ENCODE measurements at places on chromosomes 12 and 14. TPM values are rescaled to one million over a fixed set of nuclear protein-coding genes. Genes with fewer than 3 reads are reported as not detected.

The TBX3 gene
- total RNA-seq: 2.5 TPM

- DNase-seq: no peak
Observed at GRCh38 chr14:92109490-92109889, 3.1 kb upstream of the ATXN3 start.

The FLVCR2 gene
- total RNA-seq: 1.7 TPM

- no peak for DNase-seq
Observed at GRCh38 chr14:32967421-32967820, 28.7 kb downstream of the NPAS3 start.

The BEGAIN gene
- 6.5 TPM for total RNA-seq

The KERA gene
- not detected for total RNA-seq

DNA sequence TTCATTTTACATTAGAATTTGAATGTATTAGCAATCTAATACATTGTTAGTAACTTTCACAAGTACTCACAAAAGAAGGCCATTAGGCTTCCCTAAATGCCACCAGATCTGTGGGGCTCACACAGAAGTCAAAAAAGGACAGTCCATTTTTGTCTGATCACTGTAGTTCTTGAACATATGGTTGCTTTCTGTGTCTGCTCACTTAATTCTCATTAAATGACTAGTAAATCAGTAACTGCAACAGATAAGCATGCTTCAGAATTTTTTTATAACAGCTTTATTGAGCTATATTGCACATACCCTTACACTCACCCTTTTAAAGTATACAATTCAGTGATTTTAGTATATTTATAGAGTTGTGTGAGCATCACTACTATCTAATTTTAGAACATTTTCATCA is 71.4 kb downstream of the DENND5B start:
- DNase-seq: no peak

- DNase-seq: no peak
Observed at GRCh38 chr12:105409279-105409678, 78.8 kb downstream of the C12orf75 start.

DNA sequence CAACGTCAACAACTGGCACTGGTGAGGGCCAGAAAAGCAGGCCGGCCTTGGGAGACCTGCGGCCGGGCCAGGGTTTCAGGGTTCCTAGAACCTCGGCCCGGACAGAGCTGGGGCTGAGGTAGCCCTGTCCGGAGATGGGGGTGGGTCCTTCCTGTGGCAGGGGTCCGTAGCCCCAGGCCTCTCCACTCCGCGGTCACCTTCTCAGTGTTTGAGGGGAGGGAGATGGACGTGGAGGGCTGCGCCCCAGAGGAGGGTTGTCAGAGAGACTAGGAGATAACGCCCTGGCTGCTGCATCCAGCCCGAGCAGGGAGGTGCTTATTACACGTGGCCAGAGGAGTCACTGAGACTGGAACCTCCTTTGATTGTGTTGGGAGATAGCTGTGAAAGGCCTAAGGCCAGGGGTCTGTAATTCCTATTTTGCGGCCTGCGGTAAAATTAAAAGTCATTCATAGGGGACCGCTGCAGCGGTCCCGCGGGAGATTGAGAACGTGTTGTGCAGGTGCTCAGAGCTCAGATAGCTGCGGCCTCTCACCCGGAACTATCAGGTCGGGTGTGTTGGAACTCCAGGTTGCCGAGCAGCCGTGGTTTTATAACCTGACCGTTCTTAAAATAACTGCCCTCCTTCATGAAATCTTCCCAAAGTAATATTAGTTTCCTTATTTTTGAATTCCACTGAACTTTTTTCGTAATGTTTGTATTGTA is 507 bp downstream of the AHSA1 start:
- DNase-seq: no peak

DNA sequence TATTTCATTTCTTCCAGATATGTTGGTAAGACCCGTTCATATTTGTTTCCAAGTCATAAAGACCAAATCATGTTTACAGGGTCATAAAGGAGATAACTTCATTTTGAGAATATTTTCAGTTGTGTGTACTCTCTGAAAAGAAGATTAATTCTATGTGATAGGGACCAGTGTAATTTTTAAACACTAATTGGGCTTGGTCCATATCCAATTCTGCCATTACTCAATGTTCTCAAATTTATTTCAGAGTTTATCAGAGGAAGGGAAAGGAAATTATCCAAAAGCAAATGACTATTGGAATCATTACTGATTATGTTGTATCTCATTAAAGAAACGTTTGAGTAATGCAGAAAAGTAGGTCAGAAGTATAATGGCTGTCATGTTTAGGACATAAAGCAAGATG is 126.8 kb upstream of the DCN start:
- DNase-seq: no peak

DNA sequence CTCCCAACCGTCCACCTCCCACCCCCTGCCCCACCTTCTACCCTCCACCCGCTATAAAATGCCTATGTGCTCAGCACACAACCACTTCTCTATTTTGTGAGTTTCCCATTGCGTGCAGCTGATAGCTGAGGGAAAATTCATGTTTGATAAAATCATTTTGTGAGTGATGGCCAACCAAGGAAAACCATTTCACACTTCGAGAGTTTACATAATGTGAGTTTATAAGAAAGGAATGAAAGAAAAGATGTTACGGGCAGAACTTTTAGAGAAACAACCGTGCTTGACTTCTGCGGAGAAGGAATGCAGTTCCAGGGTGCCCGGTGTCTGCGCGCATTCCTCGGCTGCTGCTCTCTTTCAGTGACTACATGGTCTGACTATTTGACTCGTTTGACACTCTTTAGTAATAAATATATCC is 140.9 kb downstream of the EFCAB11 start:
- peak; percentile 92 for DNase-seq

The HOXC12 gene
- not detected for total RNA-seq

DNA sequence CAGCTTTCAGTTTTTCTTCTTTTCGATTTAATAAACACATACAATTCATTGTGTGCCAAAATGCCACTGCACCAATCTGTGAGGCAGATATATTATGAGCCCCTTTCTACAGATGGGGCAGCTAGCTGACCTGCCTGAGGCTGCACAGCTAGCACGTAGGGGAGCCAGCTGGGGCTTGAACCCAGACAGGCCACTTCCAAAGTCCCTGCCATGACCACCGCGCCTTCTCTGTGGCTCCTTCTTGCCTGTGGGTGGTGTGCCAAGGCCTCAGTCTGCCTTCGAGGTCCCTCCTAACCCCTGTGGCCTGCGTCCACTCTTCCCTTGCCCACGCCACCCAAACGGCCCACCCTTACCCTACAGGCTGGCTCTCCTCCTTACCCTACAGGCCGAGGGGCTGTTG is 16.2 kb downstream of the FAM222A start:
- DNase-seq: peak; percentile 46
